ENCODE measurements at places on chromosomes 3 and 15.

DNA sequence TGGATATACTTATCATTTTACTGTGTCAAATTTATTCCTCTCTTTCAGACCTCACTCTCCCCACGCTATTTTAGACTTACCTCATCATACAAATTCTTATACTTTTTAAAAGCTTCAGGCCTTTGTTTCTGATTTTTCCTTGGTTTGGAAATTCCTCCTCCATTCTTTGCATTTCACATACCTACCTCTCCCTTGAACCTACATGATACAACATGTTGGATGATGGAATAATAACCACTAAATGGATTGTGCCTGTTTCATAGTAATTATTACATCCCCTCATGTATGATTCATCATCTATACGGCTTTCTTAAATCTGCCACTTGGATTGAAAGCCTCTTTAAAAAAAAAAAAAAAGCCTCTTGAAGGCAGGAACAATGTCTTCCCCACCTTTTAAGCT, 24.6 kb downstream of the TRIP4 start:
- no peak for DNase-seq

DNA sequence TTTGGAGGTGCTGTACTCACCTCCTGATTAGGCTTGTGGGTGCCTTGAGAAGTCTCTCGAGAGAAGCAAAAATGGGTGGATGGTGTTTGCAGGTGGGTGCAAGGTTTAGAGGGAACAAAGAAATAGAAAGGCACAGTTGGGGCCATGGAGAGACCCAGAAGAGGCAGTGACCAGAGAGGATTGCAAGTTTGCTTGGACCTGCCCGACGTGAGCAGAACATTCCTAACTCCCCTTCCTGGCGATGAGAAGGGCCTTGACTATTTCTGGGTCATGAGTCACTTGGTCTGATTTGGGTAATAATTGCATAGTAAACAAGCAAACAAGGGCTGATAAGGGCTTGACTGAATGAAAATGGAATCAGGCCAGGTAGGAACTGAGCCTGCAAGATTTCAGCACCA, 7.0 kb upstream of the CTSH start:
- no peak for DNase-seq

DNA sequence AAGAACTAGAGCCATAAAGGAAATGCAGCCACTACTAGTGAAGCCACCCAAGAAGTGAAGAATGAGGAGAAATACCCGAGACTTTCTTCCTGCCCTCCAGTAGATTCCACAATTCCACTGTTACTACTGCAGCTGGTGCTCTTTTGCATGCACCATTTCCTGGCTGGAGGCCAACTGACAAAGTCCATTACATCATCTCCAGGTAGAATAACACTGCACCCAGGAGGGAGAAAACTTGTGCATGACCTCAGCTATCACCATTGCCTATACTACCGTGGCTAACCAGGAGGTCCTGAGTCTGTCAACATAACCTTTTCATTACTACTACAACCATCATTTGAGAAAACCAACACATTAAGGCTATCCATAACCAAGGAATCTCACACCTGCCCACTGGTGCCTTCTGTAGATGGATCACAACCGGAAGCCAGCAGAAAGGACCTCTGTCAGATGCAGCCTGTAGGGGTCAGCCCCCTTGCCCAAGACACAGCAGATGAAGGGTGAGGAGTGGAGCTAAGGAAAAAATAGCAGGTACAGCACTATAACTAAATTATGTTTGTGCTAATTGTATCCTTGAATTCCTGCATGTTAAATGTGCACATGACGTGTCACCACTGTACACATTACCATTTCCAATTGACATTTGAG, 200.8 kb upstream of the C2CD4B start:
- DNase-seq = no peak

DNA sequence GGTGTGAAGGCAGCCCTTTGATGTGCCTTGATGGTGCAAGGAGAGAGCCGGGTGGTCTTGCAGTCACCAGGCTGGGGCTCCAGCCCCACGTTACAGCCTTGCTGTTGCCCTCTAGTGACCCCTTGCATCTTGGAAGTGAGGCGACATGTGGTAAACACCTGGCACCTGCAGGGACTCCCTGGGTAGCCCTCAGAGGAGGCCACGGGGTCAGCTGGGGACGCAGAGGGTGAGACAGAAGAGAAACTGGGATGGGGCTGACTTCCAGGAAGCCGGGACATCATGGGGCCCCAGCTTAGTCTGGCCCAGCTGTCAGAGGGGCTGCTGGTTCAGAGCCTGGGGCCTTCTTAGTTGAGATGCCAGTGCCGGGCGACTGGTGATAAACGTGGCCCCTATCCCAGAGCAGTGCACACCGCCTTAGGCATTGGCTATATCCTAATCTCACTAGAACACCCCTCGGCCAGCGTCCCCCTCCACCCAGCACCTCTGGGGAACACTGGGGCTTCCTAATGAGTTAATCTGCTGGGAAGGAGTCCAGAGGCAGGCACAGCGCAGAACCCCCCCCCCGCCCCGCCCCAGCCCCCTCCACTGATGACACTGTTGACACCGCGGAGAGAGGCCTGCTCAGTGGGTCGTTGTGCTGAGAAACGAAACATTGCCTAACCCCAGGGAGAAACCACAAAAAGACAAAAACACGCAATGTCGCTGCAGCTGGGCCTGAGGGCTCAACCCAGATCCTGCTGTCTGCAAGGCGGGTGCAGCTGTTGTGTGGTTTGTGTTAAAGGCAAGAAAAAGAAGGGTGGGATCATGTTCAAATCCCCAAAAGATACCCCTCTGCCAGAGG, 60.5 kb upstream of the KLF13 start:
- peak; percentile 100 for DNase-seq

GRCh38 chr3:157394411-157394810, 42.2 kb upstream of the PTX3 start:
- no peak for DNase-seq

GRCh38 chr3:182760576-182761164, 32.6 kb upstream of the ATP11B start:
- peak; percentile 77 for DNase-seq

DNA sequence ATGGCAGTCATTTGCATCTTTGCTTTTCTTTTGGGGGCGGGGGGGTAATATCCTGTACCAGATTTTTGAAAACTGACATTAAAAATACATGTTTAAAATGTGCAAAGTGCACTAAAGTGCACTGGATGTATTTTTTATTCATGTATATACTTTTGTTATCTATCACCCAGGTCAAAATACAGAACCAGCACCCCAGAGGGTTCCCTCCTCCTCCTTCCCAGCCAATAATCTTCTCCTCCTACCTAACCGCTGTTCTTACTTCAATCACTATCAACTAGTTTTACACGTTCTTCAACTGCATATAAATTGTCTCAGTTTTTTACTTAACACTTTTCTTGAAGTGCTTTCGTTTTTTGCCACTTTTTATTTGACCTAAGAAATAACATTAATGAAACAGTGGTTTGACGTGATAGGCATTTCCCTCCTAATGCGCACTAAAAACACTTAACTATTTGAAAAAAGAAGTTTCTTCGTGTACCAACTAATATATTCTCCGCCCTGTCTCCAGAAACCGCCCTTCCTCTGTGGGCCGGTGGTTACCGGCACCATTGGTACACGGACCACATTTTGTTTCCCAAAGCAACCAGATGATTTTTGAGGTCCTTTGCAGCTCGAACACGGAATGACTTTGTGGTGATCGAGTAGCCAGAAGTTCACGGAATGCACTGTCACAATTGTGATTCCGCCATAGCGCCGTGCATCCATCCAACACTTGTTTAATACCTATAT, 836 bp upstream of the AKAP13 start:
- DNase-seq = peak; percentile 32

DNA sequence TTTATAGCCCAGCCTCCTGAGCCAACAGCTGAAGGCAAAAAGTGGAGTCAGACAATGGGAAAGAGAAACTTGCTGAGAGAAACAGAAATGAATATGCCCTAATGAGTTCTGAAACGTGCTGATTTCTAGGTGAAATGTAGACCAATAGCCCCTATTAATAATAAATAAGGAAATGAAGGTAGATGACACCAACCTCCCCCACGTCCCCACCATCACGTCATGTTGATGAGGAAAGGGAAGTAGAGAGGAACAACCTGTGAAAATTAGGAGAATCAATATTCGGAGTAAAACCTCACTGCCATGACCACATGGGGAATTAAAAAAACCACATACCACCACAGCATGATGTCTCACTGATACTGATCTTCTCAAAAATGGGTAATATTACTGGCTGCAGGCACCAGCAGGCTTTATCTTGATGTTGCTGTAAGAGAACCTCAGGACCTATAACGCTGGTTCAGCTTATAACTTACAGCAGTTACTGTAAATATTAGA, 64.0 kb downstream of the KAT2B start:
- DNase-seq = peak; percentile 73

GRCh38 chr3:14323401-14324223, 78.8 kb upstream of the SLC6A6 start:
- DNase-seq = no peak

GRCh38 chr3:113776564-113776963, 29.7 kb downstream of the ATP6V1A start:
- no peak for DNase-seq

DNA sequence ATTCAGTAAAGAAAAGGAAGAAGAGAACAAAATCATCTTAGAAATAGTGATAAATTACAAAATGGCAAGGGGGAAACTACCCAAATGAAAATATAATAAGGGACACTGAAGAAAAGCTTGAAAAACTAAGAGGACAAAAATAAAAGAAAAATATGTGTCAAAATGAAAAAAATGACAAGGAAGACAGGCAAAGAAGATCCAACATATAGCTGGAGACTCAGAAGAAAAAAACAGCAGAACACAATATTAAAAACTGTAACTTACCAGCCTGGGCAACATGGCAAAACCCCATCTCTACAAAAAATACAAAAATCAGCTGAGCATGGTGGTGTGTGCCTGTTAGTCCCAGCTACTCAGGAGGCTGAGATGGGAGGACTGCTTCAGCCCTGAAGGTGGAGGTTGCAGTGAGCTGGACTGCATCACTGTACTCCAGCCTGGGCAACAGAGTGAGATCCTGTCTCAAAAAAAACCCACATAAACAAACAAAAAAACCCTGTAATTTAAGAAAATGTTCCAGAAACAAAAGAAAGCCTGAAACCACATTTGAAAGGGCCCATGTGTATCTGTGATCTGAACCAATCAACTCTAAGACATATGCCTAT, 93.2 kb downstream of the ANO10 start:
- no peak for DNase-seq

DNA sequence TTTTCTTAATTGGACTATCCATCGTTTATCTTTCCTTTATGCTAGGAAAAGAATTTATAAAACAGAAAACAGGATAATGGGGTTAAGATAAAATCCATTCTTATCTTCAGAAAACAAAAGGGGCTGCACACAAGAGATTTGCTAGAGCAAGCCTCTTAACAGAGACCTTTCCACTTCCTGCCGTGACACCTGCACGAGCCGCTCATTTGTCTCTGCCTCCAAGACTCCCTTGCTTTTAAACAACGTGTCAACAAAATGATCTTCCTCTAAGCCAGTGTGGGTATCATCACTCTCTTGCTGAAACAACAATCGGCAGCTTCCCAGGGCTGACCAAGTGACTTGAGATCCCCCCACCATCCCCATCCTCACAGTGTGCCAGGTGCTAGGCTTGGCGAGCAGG, 33.1 kb downstream of the GABRB3 start:
- no peak for DNase-seq

GRCh38 chr15:45454814-45455213, 67.7 kb downstream of the SLC30A4 start:
- peak; percentile 22 for DNase-seq

DNA sequence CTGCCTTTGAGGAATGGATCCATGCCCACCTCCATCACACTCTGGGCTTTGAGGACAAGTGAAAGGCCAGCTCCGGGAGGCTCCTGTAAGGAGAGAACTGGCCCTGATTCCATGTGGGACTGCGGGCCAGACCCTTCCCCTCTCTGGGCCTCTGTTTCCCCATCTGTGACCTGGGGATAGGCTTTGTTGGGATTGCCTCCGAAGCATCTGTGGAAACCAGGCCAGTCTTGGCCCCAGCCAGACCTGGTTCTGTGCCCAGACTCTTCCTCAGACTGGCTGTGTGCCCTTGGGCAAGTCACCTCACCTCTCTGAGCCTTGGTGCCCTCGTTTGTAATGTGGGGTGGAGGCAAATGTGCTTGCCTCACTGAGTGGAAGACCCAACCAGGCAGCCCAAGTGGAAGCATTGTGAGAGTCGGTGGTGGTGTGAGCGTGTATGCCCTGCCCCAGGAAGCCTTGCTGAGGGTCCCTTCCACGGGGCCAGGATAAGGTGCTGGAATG, 21.0 kb upstream of the SEC13 start:
- no peak for DNase-seq

- no peak for DNase-seq
Measured at GRCh38 chr3:124999317-124999716, 56.5 kb downstream of the HEG1 start.

GRCh38 chr3:9409981-9410854, 12.8 kb downstream of the SETD5 start:
- DNase-seq = no peak

DNA sequence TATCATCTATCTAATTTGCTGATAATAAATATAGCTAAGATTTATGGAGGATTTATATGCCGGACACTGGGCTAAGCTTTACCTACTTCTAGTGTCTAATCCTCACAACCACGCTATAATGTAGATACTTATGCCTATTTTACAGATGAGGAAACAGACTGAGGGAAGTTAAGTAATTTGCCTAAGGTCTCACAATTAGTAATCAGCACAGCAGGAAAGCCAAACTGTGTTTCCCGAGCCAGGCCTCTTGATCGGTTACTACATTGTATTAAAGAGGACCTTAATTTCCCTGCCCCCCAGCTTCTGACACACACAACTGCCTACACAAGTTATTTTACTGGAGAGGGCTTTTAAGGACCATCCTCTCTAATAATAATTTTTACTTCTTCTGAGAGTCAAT, 40.9 kb downstream of the ONECUT1 start:
- DNase-seq = no peak

DNA sequence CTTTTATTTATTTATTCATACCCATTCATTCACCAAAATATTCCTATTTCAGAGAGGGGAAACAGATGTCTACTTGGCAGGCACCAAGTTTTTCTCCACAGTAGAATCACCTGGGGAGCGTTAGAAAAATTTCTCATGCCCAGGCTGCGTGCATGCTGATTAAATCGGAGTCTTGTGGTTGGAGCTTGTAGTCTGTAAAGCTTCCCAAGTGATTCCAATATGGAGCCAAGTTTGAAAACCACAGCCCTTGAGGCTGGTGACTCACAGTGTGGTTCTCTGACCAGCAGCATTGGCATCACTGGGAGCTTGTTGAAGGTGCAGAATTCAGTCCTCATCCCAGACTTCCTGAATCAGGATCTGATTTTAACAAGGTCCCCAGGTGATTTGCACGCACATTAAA, 49.7 kb downstream of the PDHB start:
- DNase-seq = no peak

- DNase-seq = no peak
Measured at GRCh38 chr3:122088531-122088930, 33.4 kb downstream of the CD86 start.

DNA sequence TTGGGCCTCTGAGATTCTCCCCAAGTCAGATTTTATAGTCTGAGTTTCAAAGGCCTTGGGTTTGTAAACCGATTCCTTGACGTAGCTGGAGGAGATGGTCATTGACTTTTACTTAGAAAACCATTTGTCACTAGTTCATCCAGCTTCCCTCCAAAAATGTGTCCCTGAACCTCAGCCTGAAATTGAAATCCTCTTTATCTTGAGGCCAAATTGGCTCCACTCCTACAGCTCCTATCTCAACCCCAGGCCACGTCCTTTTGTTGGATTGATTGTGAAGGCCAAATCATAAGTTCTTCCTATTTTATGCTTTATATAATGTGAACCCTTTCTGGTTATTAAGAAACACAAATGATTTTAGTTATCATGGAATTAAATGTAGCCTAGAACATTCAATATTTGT, 193.9 kb upstream of the SUCLG2 start:
- no peak for DNase-seq

- peak; percentile 28 for DNase-seq
Measured at GRCh38 chr15:42152196-42152920, 4.1 kb downstream of the PLA2G4F start.
